ENCODE measurements at places on chromosomes 6 and 20.

GRCh38 chr20:53707371-53708055 lies 113.9 kb upstream of the ZNF217 start:
- DNase-seq: no peak

DNA sequence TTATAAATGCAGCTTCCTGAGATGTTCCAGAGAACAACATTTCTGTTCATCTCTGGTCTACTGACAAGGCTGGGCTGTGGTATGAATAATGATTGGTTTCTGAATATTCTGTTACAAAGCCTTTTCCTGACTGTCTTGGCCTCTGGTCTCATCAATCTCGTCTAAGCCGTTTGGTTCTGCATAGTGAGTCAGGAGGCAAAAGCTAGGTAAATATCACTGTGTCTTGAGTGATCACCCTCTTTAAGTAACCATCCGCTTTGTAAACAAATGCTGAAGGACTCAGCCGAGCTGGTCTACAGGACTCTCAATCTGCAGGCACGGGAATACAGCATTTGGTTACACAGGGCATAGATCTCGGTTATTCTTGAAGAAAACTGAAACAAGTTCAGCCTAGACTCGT lies 511.9 kb downstream of the KIF16B start:
- no peak for DNase-seq

DNA sequence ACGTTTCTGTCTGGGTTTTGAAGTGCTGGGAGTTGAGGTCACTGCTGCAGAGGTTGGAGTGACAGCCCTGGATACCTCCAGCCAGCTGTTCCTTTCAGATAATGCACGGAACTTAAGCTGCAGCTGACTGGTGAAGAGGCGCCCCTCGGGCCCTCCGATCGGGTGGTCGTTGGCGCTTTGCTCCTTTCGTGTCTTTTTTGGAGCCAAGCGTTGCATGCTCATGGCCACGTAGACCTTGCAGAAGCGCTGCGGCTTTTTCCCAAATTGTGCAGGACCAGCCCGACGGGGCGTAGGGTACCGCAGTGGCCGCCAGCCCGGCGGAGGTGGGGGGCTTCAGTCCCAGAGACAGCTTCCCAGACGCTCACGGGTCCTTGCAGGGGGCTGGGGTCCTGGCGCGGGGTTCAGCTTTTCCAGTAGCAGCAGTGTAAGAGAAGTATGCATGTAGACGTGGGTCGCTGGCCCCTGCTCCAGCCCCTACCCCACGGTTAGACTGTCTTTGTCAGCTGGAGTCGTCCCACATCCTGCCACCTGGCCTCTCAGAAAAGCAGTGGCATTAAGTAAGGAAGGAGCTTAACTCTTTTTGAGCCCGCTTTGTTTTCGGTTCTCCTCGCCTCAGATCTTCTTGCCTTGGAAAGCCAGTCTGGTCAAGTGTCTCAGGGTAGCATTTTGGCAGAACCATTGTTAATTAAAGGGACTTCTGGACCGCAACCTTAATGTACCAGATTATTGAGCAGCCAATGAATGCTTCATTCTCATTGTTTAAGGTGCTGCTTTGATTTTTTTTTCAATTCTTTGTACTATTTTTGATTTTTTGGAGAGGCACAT lies 838 bp downstream of the TNFAIP3 start:
- DNase-seq: no peak

DNA sequence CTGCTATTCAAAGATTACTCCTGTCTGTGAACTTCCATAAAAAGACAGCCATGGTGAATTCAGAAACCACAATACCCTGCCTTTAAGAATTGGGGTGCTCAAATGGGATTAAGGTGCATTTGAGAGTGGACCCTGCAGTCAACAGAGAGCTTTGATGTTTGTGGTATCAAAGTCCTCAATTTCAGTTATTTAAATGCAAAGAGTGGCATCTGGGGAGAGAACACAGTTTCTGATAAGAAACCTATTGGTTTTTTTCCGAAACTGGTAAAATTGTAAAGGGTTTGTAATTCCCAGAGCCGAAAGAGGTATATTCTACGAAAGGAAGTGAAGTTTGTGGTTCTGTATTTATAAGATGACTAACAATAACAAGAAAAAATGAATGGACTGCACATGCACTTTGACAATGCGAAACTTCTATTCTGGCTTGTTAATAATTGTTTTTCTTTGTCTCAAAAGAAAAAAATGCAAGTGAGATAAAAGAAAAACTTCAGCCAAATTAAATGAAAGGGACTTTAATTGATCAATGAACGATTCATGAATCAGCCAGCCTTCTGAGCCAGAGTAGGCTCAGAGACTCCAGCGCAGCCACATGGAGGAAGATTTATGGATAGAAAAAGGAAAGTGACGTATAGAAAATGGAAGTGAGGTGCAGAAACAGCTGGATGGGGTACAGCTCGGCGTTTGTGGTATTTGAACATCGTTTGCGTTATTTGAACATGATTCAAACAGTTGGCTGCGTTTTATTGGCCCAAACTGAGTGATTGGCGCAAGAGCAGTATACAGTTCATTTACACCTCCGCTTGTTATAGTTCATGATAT lies 70.5 kb upstream of the DUSP22 start:
- no peak for DNase-seq

GRCh38 chr6:4323322-4323721 lies 187.9 kb upstream of the ECI2 start:
- DNase-seq: no peak

DNA sequence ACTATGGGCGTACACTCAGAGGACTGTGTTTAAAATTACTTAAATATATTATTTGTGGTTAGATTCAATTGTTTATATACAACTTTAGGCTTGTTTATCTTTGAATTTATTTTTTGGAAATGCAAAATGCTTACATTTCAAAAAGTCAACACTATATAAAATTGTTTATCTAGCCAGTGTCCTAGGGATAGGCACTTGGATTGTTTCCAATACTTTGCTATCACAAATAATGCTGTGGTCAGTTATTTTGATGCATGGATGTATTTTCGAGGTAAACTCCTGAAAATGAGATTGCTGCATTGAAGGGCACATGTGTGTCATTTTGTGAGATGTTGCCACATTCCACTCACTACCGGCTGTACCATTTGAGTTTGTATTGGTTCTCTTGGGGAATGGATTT lies 213.9 kb downstream of the SLC24A3 start:
- no peak for DNase-seq

DNA sequence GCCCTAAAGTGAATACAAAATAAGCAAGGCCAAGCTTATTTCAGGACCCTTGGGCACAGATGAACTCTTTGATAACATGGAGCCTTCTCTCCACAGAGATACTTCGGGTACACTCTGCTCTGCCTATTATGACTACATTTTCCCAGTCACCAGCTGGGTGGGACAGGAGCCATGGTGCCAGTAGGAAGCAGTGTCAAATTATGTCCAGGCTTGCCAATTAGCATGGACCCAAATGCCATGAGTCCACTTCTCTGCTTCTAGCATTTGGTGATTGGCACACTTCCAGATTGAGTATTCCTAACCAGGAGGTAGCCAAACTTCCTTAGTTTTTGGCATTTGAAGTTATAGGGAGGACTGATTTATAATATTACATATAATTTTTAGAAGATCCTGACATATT lies 513.8 kb upstream of the HTR1E start:
- DNase-seq: no peak

DNA sequence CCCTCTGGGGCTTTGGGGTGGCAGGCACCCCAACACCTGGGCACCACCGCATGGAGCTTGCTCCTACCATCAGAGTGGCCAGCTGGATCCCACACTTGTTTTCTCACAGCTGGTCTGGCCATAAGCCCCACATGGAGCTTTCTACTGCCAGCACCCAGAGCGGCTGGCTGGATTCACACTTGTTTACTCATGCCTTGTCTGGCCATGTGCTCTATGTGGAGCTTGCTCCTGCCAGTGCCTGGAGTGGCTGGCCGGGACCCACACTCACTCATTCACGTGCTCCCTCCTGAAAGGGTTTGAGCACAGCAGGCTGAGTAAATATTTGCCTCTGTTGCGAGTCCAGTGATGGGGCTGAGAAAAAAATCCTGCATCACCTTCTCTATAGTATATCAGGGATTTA lies 487.0 kb downstream of the CD109 start:
- DNase-seq: no peak

- no peak for DNase-seq
Measured at GRCh38 chr20:10040070-10040975, 5.5 kb downstream of the ANKEF1 start.

DNA sequence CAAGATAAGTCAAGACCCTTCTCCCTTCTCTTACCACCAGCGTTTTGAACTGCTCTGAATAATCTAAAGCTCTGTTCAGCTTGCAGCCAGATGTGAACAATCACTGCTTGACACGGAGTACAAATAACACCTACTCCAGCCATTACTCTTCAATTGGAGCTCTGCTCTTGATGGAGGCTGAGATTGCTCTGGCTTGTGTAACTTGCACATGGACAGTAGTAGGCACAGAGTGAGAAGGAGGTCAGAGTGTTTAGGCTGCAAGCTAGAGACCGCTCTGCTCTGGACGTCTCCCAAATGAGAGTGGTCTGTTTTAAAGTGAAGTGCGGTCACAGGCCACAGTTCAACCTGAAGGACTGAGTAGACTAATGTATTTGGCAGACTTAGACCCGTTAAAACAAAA lies 158.3 kb downstream of the HDGFL1 start:
- no peak for DNase-seq

DNA sequence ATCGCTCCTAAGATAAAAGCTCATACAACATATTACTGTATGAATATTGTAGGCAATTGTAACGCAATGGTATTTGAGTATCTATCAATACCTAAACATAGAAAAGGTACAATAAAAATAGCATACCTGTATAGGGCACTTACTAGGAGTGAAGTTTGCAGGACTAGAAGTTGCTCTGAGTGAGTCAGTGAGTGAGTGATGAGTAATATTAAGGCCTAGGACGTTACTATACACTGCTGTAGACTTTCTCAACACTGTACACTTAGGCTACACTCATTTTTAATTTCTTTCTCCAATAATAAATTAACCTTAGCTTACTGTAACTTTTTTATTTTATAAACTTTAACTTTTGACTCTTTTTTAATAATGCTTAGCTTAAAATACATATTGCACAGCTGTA lies 546.9 kb downstream of the HACE1 start:
- DNase-seq: no peak

- no peak for DNase-seq
Measured at GRCh38 chr6:138450445-138450844, 46.4 kb downstream of the HEBP2 start.

DNA sequence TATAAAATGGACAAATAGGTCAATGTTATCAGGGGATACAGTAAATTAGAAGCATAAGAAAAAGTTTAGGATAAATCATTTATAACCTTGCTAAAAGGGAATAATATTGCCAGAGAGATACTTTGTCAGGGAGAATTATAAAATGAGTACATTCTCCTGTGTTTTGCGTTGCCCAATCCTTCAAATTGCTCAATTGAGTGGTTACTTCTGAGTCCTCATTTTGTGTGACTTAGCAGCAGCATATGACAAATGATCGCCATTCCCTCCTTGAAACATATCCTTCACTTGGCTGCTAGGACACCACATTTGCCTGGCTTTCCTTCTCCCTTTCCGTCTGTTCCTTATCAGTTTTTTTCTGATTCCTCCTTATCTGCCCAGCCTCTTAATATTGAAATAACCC lies 106.7 kb upstream of the FLRT3 start:
- DNase-seq: no peak

DNA sequence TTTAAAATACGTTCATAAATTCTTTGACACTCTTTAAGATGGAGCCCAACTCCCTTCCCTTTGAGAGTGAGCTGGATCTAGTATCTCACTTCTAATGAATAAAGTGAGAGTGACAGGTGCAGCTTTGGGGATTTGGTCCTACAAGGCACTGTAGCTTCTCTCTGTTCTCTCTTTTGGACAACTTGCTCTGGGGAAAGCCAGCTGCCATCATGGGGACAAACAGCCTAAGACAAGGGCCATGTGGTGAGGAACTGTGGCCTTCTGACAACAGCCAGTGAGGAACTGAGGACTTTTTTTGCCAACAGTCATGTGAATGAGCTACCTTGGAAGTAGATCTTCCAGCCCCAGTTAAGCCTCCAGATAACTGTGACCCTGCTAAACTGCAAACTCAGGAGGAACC lies 272.8 kb upstream of the AGPAT4 start:
- no peak for DNase-seq

DNA sequence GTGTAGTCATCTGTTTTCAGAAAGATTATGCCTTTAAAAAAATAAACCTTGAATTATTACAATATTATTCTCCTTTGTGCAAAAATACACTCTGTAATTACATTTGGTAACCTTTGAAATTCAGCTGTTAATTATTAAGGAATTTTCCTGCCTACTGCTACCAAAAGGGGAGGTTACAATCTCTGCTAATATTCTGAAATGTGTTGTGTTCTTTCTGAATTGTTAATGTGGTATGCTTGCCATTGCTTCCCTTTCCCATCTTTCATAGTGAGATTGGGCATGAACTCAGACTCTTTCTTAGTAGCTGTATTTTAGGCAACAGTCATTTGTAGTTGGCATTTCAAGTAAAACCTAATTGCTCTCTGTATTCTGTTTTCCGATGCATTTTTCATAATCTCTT lies 73.0 kb downstream of the PHF3 start:
- DNase-seq: no peak

DNA sequence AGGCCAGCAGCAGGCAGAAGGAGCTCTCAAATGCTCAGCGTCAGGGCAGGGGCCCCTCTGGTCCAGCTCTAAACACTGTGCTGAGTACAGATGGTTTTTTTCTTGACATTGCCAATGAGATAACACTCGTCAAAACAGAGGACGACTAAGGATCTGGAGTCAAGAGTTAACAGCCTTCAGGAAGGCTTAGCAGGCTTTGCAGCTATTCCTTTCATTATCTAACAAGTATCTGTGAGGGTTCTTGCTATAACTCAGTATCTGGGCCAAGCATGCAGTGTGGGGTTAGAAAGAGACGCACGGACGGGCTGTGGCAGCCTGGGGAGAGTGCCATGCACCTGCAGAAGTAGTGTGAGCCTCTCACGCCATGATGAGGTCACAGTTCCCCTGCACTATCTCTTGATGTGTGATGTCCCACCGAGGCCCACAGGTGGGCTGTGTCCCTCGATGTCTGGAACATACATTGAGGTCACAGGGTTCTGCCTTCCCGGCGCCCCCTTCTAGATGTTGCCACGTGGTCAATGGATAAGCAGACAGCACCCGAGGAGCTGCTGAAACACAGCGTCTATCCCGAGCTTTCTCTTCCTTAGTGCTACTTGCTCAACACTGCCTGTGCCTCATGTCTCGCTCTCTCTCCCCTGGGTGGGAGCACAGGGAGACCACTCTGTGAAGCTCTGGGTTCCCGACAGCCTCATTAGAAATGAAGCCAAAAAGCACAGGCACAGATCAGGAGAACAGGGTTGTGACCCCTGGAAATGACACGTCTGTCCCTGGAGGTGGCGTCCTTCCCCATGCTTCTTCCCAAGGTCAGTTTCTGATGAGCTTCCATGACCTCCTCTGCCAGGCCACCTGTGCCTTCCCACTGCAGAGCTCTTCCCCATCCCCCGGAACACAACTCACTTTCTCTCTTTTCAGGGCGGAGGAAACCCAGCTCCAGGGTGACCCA lies 85.5 kb upstream of the RPS6KA2 start:
- DNase-seq: no peak

DNA sequence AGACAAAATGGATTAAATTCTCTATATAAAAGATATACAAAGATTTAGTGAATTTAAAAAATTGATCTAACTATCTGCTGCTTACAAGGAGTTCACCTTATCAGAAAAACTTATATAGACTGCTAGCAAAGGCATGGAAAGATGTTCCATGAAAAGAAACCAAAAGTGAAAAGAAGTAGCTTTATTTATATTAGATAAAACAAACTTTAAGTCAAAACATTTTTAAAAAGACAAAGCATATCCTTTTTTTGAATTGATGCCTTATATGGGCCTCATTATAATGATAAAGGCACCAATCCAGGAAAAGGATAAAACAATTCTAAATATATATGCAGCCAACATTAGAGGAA lies 334.2 kb downstream of the MEI4 start:
- DNase-seq: no peak
